Endothelial cell of umbilical vein (primary cell): ENCODE measurements at places on chromosomes 13 and 19. TPM values are rescaled to one million over a fixed set of nuclear protein-coding genes. Genes with fewer than 3 reads are reported as not detected.

NLRP4 gene
- not detected in 2 replicates for total RNA-seq

ATP8A2 gene
- 0.35 and 0.49 TPM in 2 replicates for total RNA-seq

TM9SF2 gene
- total RNA-seq, result 85.9 and 90.0 TPM in 2 replicates

CNFN gene
- total RNA-seq, result 0.73 TPM in 1 of 2 replicates, not detected in the other

MYBPC2 gene
- not detected in 2 replicates for total RNA-seq

B3GNT3 gene
- not detected in 2 replicates for total RNA-seq

GPC6 gene
- not detected in 2 replicates for total RNA-seq

RTBDN gene
- total RNA-seq, result not detected in 2 replicates

ZNF729 gene
- not detected in 2 replicates for total RNA-seq

KLK3 gene
- not detected in 2 replicates for total RNA-seq

PSG6 gene
- not detected in 2 replicates for total RNA-seq

ANGPTL8 gene
- total RNA-seq, result not detected in 2 replicates

CEACAM1 gene
- 2.1 and 3.6 TPM in 2 replicates for total RNA-seq

TMEM150B gene
- not detected in 2 replicates for total RNA-seq

ZNF611 gene
- 20.0 and 24.2 TPM in 2 replicates for total RNA-seq

SHISA7 gene
- total RNA-seq, result not detected in 2 replicates

LILRB1 gene
- not detected in 2 replicates for total RNA-seq

ACP5 gene
- total RNA-seq, result not detected in 2 replicates

ZNF85 gene
- 9.2 and 9.5 TPM in 2 replicates for total RNA-seq

PLVAP gene
- total RNA-seq, result 5.7 and 11.1 TPM in 2 replicates

NKPD1 gene
- not detected in 2 replicates for total RNA-seq

MISP3 gene
- total RNA-seq, result 0.31 TPM in 1 of 2 replicates, not detected in the other

KCTD15 gene
- 49.5 and 57.7 TPM in 2 replicates for total RNA-seq

PSPN gene
- 1.0 and 1.2 TPM in 2 replicates for total RNA-seq

STOML3 gene
- total RNA-seq, result not detected in 2 replicates

MED29 gene
- 24.7 and 25.5 TPM in 2 replicates for total RNA-seq

ANKLE1 gene
- 3.1 and 5.2 TPM in 2 replicates for total RNA-seq

EXOC3L2 gene
- total RNA-seq, result 0.66 and 1.2 TPM in 2 replicates

SLC46A3 gene
- total RNA-seq, result 2.1 and 3.9 TPM in 2 replicates

KLK14 gene
- total RNA-seq, result not detected in 2 replicates

SPRY2 gene
- total RNA-seq, result 26.2 and 27.9 TPM in 2 replicates

SLC27A5 gene
- total RNA-seq, result 6.1 and 7.1 TPM in 2 replicates

HSH2D gene
- not detected in 2 replicates for total RNA-seq

TIMM50 gene
- total RNA-seq, result 85.7 and 86.1 TPM in 2 replicates

ZNF155 gene
- total RNA-seq, result 5.9 and 7.6 TPM in 2 replicates

CD320 gene
- 84.9 and 86.7 TPM in 2 replicates for total RNA-seq

TBXA2R gene
- total RNA-seq, result 2.9 and 3.4 TPM in 2 replicates

ILF3 gene
- 425 and 459 TPM in 2 replicates for total RNA-seq

CPB2 gene
- total RNA-seq, result not detected in 2 replicates

GARIN5A gene
- 0.44 and 0.62 TPM in 2 replicates for total RNA-seq

CCL25 gene
- total RNA-seq, result not detected in 2 replicates

TGFBR3L gene
- total RNA-seq, result 1.2 TPM in 1 of 2 replicates, not detected in the other

SULT2A1 gene
- total RNA-seq, result not detected in 2 replicates
